ENCODE measurements at places on chromosomes 13 and 19.

GRCh38 chr13:23642110-23642509 lies 71.9 kb downstream of the TNFRSF19 start:
- DNase-seq = no peak

DNA sequence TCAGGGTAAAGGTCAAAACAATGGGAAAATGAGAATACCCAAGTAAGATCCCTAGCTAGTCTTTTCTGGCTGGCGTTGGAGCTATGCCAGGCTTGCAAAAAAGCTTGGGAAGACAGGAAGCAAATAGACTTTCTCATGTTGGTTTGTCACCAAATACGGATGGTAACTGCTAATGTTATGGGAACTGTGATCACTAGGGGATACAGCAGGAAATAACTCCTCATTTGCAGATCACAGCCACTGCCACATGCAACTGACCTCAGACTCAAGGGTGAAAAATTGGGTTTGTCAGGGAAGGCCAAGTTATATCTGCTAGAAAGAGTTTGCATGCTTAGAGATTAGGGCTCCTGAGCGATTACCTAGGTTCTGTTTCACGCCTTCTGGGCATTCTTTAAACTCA lies 162.9 kb downstream of the NHLRC3 start:
- DNase-seq = no peak

- DNase-seq = no peak
These were observed 294.7 kb downstream of the MYO16 start for GRCh38 chr13:108924134-108924533.

DNA sequence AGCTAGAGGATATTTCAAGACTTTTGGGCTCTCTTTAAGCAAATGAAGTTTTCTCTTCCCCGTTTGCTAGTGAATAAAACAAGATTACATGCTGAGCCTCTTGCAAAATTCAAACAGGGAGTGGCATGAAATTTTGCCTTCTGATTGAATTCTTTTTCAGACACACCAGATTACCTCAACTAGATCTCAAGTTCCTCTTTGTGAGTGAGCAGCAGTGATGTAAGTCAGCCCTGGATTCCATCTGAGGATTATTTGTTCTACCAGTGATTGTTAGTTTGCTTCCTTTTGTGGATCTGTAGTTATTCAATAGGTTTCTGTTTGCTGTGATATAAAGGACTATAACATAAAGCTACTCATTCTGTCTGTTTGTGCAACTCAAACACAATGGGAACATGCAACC lies 407.7 kb downstream of the LMO7 start:
- DNase-seq = no peak

DNA sequence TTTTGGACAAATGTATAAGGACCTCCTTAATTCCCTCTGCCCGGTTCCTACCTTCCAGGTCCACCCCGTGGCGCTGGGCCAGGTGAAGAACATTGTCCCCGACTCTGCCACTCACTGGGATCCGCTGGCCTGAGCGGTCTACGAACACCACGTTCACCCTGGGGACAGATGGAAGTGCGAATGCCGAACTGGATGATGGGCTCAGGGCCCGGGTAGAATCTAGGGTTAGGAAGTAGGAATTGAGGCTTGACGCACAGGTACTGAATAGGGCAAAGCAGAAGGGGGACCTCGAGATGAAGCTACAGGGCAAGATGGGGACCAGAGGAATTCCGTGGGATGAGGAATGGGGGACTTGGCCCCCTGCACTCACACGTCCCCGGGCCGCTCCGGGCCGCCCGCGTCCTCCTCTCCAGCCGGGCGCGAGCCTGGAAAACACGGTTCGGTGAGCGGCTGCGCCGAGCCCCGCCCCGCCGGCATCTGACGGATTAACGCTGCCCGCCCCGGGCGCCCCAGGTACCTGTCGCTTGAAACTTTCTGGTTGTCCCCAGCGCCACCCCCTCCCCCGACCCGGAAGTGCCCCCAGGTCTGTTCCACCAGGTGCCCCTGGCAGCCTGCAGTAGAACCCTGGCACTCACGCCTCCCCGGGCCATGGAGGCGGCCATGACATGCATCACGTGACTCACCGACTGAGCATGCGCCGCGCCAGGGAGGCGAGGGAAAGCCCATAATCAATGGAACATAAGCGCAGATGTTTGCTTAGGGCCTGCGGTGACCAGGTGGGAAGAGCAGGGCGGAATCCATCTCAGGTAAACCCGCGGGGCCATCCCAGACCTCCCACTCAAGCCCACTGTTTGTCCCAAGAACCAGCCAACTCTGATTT lies at the start of gene FDX2:
TSS of gene FDX2 (minus strand) at position 681 of the 880 bp plus-strand sequence. CDS start at position 662, 19 bp downstream.
- peak; percentile 82 for DNase-seq

DNA sequence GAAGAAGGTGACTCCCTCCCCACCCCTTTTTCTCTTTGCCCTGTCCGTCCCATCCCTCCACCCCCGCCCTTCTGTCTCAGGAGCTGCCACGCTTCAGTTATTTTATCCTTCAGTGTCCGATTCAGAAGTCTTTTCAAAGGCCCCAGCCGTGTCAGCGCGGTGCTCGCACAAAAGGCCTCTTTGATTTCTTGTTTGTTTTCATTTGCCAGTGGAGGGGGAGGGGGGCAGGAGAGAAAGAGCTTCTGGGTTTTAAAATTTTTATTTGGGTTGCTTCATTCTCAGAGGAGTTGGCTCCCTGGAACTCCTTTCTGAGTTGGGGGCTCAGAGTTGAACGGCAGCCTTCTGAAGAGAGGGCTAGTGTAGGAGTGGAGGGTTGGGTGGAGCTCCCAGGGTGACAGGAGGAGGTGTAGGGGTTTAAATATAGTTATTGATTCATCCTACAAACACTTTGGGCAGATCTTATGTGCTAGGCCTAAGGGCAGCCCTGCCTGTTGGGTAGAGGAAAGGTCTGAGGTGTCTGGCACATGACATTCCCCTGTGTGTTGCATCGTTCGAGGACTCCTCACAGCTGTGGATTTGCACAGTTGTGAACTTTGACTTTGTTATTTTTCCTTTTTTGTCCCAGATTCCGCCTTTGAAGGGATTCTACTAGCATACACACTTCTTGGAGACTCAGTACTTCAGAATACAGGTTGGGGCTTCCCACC lies 36.8 kb downstream of the NFIX start:
- DNase-seq = no peak

GRCh38 chr13:30618930-30619279 lies 1.2 kb downstream of the USPL1 start:
- no peak for DNase-seq
